ENCODE measurements at places on chromosomes 2 and 18.

DNA sequence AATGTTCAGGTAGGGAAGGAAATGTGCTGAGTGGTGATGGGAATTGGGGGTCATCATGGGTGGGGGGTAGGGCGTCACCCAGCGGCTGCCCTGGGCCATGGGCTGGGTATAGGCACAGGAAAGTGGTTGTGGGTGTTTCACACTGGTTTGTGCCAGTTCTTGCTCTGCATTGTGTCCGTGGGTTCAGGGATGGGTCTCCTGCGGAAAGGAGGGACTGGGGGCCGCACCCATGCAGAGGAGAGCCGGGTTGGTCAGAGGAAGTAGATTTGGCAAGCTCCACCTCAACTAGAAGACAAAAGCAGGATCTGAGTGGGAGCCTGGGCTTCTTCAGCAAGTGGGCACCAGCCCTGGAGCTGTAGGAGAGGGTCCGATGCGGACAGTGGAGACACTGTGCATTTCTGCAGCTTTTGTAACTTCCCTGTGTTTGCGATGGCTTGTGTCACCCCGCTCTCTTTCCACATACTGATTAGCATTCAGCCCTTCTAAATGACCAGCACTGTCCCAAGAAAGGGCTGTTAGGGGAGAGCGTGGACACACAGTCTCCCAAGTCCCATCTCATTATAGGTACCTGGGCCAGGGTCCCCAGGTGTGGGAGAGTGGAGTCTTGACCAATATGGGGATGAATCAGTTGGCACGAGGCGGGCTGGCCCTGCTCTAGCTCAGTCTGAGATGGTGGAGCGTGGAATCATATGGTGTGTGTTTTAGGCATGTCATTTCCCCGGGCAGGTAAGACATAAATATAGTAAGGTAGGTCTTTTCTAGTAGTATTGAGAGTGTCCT is 67.2 kb downstream of the LRRFIP1 start:
- DNase-seq: peak; percentile 78

GRCh38 chr2:11871421-11871820 is 125.0 kb downstream of the LPIN1 start:
- DNase-seq: no peak

DNA sequence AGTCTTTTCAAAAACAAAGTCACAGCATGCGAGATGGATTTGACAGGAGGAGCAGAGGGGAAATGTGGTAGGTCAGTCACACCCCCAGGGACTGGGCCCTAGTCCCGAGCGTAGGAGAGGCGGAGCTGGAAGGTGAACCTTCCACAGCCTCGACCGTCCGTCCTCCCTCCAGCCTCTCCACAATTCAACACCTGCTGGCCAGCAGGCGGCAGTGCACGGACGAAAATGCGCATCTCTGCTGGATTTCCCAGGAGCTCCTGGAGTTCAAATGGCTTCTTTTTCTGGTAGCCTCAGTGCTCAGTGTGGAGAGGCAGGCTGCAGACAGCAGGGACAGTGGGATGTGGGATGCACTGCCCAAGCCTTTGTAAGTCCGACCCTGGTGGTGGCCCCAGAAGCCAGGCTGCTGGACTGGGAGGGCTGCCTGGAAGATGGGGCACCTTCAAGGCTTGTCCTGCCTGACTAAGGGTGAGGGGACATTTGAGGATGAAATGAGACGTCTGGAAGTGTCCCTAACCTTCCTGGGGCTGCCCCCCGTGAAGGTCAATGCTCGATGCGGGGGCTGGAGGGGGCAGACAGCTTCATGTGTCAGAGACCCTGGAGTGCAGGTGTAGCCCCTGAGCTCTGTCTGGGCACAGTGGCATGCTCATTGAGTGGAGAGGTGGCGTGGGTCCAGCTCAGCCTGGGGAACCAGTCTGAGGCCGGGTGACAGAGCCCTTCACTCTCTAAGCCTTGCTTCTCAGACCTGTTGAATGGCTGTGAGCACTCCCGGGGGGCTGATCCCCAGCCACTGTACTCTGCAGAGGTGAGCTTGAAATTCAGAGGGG is 189.5 kb downstream of the TFCP2L1 start:
- DNase-seq: peak; percentile 61

DNA sequence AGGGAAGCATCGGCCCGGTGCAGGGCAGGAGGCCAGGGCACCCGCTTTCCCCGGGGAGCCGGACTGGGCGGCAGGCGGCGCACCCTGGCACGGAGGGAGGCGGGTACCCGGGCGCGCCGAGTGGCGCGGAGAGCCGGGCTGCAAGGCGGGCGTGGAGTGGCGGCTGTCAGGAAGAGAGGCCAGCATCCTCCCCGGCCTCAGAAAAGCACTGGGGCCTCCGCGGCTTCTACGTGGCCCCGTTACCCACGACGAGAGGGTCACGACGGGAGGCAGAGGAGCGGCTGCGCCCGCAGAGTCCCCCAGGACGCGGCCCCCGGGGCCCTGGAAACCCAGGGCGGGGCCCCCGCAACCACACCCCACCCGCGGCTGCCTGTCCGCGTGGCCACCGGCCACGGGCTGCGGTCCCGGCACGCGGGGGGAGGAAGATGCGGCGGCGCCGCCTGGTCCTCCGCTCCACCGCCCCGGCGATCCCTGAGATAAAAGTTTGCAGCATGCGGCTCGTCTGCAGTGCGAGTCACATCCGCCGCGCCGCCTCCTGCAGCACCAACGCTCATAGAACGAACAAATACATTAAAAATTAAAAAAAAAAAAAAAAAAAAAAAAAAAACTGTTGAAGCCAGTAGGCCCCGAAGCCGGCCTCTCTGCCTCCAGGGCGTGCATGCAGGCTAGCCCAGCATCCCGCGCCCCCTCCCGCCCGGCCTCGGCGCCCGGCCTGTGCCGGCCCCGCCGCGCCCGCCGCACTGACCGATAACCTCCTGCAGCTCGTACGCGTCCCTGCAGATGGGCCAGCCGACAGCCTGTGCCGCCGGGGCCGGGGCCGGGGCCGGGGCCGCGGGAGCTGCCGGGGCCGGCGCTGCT is 683 bp downstream of the STK39 start:
- DNase-seq: peak; percentile 86

DNA sequence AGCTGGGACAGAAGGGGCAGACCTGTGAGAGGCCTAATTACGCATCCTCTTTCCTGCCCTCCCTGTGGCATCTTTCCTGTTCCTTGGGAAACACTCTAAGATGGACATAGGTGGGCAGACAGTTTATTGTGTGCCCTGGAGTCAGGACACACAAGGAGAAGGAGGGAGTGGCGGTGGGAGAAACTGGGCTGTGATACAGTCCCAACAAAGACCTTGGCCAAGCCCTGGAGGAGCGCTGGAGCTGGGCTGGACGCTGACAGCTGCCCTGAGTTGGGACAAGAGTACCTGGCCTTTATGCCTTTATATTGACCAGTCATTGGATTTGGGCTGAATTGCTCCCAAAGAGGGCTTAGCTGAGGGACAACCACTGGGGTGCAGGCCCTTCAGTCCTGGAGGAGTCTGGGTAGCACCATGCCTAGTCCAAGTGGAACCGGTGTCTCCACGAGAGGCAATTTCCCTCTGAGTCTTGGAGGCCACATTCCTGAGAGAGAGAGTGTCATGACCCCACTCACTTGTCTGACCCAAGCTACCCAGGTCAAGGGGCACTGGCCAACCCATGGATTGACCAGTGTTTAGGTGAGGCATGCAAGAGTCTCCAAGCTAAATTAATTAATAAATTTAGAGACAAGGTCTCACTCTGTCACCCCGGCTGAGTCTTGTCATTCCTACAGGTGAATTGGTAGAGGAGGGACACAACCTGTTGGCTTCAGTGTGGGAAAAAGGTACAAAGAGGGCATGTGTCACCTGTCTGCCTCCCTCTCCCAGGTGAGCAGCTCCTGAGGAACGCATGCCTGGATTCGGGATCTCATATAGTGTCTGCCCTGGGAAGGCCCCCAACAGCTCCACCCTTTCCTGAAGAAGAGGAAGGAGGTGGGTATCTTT is 107.1 kb upstream of the ST3GAL5 start:
- no peak for DNase-seq

All from suppressor macrophage (primary cell).